Activated CD4-positive, alpha-beta memory T cell treated with anti-CD3 and anti-CD28 coated beads for 36 hours (primary cell): ENCODE measurements at places on chromosomes 4 and X.

DNA sequence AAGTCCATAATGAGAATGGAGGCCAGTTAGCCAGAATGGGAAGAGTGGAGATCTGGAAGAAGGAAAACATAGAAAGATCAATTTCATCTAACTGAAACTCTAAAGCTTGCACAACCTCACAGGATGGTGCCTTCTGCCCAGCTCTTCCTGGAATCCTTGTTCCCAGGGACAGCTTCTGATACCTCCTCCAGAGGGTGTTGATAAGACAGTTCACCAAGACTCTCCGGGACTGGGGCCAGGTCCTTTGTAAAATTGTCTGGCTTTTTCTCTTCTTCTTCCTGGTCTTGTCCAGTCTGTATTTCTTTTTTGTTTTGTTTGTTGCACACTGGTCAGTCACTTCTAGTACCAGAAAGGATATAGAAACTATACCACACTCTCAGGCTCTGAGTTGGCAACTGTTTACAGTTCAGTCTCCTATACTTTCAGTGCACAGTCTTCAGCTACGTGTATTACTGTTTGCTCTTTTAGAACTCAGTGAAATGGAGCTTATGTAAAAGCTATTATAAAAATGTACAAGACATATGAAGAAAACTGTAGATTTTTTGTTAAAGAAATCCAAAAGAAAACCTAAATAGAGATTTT, 142.8 kb upstream of the RPL34 start:
- DNase-seq = no peak

DNA sequence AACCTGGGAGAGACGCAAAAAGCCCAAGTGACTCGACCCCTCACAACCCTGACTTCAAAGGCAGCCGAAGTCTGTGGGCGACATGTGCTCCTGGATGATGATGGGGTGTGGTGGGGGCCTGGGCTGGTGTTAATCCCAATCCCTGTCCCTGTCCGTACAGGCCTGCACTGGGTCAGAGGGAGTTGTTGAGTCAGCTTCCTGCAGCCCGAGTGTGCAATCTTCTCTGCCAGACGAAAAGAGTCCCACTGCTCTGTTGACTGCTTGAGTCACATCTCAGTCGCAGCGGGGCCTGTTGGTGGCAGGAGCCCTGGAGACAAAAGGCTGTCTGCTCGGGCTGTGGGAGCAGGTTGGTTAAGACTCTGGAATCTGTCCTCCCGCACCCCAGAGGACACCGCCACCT, 10.3 kb downstream of the FAM3A start:
- DNase-seq = no peak

DNA sequence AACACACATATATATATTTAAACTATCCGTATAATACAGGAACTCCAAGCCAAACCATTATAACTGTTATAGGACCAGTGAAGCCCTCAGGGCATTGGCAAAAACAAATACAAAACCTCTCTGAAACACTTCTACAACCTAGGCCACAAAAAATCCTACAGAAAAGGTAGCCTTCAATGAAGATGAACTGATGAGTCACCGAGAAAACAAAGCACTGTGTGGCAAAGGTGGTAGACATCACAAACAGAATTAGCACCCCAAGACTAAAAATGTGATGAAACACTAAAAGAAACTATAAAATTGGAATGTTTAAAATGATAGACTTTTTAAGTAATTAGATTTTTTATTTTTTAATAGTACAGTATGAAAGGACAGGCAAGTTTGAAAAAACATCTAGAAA, 5.5 kb upstream of the HSPA4L start:
- DNase-seq = no peak

GRCh38 chr4:120682981-120683380, 239.5 kb downstream of the PRDM5 start:
- no peak for DNase-seq

DNA sequence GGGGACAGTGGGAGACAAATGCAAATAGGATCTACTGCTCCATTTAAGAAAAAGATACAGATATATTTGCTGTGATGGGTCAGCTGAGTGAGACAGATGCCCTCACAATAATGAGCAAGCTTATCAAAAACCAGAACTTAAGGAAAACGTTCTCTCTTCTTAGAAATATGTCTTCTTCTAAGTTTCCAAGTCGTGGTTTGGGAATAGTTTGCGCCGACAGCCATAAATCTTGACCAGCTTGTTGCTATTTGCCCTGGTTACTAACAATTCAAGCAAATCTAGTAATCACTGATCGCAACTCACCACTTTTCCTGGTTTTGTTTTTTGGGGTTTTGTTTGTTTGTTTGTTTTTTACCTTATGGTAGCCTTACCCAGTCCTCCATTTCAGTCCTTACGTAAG, 67.6 kb upstream of the GUCY1A1 start:
- no peak for DNase-seq
